ENCODE measurements at places on chromosomes 3 and 15. TPM values are rescaled to one million over a fixed set of nuclear protein-coding genes. Genes with fewer than 3 reads are reported as not detected.

DNA sequence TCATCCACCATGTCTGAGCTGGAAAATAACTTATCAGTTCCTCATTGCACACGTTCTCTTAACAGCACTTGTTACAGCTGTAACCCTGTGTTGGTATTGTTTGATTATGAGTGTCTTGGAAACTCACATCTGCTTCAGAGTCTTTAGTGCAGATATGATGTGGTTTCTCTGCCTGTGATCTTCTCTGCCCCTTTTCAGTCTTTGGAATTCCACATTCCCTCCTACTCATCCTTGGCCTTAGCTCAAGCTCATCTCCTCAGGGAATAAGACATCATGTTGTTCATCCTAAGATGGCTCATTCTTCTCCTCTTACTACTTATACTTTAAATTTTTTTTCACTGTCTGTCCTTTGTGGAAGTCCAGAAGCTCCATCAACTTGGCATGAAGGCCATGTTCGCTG is 77.7 kb downstream of the SYNPR start:
- no peak for DNase-seq

ADAMTS9 gene
- total RNA-seq, result not detected

GP5 gene
- not detected for total RNA-seq

FETUB gene
- 2.1 TPM for total RNA-seq

C3orf20 gene
- 0.04 TPM for total RNA-seq

- no peak for DNase-seq
These were observed 154.5 kb downstream of the FOXP1 start for GRCh38 chr3:71428841-71429596.

RHCG gene
- not detected for total RNA-seq

TP63 gene
- not detected for total RNA-seq

All from HepG2 (cell line).